Amniotic epithelial cell (primary cell): ENCODE measurements at places on chromosomes 1 and 21.
A peak's percentile ranks its signal among the peaks of the same experiment; 100 is the strongest.

DNA sequence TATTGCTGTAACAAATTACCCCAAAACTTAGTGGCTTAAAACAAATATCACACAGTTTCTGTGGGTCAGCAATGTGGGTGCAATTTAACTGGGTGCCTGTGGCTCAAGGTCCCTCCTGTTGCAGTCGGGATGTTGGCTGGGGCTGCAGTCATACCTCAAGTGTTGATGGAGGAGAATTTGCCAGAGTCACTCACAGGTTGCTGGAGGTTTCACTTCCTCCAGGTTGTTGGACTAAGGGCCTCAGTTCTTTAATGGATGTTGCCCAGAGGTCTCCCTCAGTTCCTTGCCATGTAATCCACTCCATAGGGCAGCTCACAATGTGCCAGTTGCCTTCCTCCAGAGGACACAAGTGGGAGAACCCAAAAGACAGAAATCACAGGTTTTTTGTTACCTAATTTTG lies 2.5 kb upstream of the TAF13 start:
- DNase-seq: no peak

- no peak for DNase-seq
These were observed 1.6 kb downstream of the OR2AK2 start for GRCh38 chr1:247966532-247967204.

GRCh38 chr1:220810179-220810653 lies 23.5 kb downstream of the MTARC1 start:
- DNase-seq: peak; percentile 76

- DNase-seq: no peak
These were observed 13.3 kb upstream of the ERICH3 start for GRCh38 chr1:74686928-74687327.

DNA sequence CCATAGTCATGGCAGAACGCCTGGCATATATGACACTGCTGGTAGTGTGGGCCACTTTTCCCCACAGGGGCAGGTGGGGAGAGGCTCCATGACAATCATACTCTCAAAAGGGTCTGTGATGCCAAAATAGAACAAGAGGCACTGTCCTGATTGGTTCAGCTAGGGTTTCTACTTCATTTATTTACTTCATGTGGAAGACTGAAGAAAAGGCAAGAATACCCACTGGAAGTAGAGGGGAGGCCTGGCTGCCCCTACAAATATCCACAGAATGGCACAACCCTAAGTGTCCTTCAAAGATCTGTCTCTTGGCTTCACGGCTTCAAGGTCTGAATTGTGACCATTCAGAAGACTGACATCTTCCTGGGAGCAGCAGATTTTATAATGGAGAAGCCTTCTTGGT lies 4.5 kb upstream of the SFT2D2 start:
- DNase-seq: no peak

DNA sequence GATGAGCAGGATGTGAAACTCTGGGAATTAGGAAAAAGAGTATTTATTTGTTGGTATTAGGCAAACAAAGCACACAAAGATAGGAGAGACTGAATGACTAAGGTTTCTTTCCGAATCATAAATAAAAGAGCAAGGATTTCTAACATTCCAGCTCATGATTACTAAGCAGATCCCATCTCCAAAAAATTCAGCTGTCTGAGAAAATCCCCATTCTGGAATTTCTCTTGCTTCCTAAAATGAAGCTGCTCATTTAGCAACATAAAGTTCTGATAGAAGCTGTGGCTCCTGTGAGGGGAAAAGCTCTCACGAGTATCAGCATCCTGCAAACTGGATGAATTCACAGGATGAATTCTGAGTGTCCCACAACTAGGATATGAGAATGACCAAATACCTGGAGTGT lies 6.7 kb upstream of the SH2D5 start:
- DNase-seq: peak; percentile 71

- no peak for DNase-seq
These were observed 66.4 kb downstream of the DMRTB1 start for GRCh38 chr1:53525595-53525994.

- no peak for DNase-seq
These were observed 5.5 kb downstream of the SCNN1D start for GRCh38 chr1:1285611-1286311.

DNA sequence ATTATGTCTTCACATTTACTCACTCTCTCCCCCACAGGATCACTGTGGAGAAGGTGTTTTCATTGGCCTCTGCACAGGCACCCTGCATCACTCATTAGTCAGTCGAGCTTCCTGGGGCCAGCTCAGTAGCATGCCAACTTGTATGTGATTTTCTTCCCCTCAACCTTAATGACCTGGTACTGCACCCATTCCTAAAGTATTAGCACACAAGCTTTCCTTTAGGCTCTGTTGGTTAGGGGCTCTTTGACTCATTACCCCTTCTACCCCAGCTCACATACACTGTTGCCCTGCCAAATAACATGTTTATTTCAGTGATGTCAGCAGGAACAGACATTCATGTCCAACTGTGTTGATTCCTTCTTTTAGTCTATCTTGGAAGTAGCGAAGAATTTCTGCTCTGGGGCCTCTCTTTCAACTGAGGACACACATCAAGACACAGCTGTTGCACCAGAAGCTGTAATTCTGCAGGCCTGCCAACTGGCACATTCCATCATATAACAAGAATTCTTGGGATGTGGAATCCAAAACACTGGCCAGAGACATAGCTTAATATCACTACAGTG lies 603.5 kb upstream of the ADAMTS5 start:
- peak; percentile 93 for DNase-seq

- DNase-seq: no peak
These were observed 7.6 kb downstream of the MAN1C1 start for GRCh38 chr1:25624156-25624555.

- no peak for DNase-seq
These were observed 65.2 kb upstream of the VAMP3 start for GRCh38 chr1:7705908-7706216.
